ENCODE measurements at places on chromosomes 2 and 18.

GRCh38 chr2:11669454-11670291 lies at the start of gene NTSR2:
NTSR2 (minus strand) TSS chr2:11670195; CDS start chr2:11670129, 66 bp downstream.
- no peak for DNase-seq

- no peak for DNase-seq
These were observed 119.1 kb downstream of the CDC42EP3 start for GRCh38 chr2:37552339-37552738.

- DNase-seq = peak; percentile 10
These were observed 16.8 kb upstream of the LYPD6 start for GRCh38 chr2:149313512-149313972.

GRCh38 chr18:23524213-23524707 lies 20.9 kb downstream of the RMC1 start:
- no peak for DNase-seq

DNA sequence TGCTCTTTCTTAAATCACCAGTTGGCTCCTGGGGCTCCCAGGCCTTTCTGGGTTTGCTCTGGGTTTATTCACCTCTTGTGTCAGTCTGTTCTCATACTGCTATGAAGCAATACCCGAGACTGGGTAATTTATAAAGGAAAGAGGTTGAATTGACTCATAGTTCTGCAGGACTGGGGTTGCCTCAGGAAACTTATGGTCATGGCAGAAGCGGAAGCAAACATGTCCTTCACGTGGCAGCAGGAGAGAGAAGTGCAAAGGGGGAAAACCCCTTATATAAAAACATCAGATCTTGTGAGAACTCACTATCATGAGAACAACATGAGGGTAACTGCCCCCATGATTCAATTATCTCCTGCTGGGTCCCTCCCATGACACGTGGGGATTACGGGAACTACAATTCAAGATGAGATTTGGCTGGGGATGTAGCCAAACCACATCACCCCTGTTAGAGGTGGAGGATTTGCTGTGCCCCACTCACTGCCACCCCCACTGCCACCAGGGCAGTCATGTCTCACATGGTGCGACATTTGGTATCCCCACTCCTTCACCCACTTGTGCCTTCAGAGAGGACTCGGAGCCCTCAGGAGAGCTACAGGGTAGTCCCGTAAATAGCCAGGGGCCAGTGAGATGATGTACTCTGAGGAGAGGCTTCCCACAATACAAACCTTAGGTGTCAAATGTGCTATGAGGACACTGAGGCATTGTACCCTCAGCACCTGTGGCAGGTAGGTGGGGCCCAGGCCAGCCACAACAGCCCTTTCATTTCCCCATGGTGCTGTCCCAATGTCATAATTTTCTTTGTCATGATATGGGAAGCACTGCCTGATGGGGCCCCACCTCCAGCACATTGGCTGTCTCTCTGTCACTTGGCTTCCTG lies 35.7 kb downstream of the CDC42EP3 start:
- DNase-seq = peak; percentile 90

DNA sequence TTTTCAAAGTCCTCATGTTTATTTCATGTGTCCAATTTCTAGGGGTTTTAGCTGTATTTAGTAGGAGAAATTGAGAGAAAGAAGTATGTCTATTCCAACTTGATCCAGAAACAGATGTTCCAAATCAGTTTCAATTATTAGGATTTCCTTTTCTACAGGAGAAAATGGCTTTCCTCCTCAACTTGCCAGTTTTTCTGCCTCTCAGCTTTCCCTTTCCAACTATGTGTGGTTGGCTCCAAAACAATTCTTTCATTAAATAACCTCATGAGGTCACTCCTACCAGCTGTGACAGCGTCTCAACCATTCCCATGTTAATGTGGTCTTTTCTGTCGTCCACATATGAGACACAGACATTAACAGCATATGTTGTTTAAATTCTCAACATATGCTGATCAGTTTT lies 13.1 kb downstream of the XIRP2 start:
- no peak for DNase-seq

GRCh38 chr2:153455403-153455802 lies 23.2 kb downstream of the RPRM start:
- DNase-seq = no peak

DNA sequence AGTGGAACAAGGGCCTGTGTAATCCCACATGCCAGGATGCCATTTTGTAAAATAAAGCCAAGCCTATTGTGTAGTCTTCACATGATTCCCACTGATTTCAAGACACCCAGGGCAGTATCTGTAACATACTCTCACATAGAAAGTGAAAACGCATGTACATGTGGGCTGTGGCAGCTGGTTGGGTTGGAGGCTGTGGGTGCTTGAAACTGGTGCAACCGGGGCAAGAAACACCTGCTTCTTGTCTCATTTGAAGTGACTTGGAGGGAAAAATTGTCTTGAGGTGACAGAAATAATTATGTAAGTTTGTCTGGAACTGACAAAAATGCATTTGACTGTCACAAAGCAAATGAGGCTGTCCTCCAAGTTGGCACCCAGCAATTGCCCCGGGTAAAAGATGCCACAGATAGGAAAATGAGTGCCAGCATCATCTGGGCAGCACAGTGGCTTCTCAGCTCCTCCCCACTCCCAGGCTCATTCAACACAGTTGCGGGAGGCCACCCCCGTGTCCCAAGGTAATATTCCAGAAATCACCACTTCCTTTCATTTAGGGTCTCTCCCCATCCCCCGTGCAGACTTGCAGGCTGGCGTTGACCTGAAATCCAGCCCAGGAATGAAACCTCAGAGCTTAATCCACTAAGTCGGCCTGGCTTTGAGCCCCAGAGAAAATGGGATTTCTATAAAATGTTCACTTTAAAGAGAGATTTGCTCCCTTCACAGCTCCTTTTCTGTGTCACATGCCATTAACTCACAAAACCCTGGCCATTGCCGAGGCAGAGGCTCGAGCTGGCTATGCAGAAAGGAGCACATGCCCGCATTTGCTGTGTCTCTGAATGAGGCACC lies 293.9 kb upstream of the PARD3B start:
- DNase-seq = no peak

GRCh38 chr2:44886414-44886813 lies 55.1 kb upstream of the SIX3 start:
- no peak for DNase-seq

DNA sequence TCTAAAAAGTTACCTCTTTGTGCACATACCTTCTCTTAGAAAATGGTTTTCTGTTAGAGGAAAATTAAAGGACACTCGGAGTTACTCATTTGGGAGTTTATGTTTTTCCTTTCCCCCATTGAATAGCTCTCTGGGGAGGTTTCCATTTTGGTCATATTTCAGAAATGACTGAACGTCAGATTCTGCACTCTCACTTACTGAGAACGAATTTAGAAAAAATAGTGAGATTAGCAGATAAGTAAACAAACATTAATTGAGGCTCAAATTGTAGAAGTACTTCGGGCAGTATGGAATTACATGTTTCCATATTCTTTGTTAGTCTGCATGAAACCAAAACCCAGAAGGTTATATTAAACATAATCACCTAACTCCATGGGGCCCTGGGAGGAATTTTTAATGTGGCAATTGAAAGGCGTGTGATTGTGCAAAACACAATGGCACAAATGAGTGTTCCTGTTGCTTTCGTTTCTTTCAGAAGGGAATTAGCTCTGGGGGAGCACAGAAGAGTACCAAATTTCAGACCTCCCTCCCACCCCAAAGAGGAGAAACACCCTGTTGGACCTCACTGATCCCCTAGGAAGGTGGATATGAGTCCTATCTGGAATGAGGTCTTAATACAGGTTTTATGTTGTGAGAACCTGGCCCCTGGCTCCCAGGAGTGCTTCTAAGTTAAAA lies 212.3 kb downstream of the BCL2 start:
- no peak for DNase-seq

GRCh38 chr2:17798338-17798737 lies 17.9 kb upstream of the MSGN1 start:
- no peak for DNase-seq

- no peak for DNase-seq
These were observed 593.1 kb upstream of the NRXN1 start for GRCh38 chr2:51624995-51625394.

GRCh38 chr2:33166287-33166881 lies 219.6 kb downstream of the LTBP1 start:
- DNase-seq = no peak

Measured in CD4-positive, alpha-beta T cell treated with Interleukin-17A for 1 hour (primary cell).